ENCODE measurements at places on chromosomes 5 and 9.
A peak's percentile ranks its signal among the peaks of the same experiment; 100 is the strongest.

GRCh38 chr5:126624534-126624933 is 23.8 kb downstream of the PHAX start:
- peak; percentile 85 for DNase-seq

DNA sequence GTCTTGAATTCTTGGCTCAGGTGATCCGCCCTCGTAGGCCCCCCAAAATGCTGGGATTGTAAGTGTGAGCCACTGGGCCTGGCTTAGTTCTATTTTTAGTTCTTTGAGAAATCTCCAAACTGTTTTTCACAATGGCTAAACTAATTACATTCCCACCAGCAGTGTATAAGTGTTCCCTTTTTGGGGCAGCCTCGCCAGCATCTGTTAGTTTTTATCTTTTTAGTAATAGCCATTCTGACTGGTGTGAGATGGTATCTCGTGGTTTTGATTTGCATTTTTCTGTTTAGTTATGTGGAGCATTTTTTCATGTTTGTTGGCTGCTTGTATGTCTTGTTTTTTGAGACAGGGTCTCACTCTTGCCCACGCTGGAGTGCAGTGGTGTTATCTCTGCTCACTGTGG is 28.2 kb downstream of the CNOT6 start:
- peak; percentile 20 for DNase-seq

GRCh38 chr5:107517185-107518033 is 153.3 kb downstream of the EFNA5 start:
- peak; percentile 91 for DNase-seq

DNA sequence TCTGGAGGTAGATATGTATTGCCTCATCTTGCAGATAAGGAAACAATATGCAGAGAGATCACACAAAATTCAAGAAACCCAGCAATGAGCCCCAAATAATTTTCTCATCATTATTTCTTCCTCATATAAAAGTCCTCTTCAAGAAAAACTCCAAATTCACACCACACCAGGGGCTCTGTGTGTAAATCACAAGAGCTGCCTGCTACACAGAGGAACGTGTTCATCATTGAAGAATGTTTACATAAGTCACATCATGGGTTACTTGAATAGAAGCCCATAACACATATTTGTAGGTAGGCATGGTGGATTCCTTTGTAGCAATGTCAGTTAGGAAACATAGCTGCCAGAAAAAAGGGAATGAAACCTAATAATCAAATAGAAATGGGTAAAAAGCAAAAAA is 308.1 kb upstream of the TLE4 start:
- DNase-seq: peak; percentile 6

GRCh38 chr5:44260793-44261192 is 128.4 kb downstream of the FGF10 start:
- DNase-seq: no peak

- no peak for DNase-seq
Observed at GRCh38 chr9:131837836-131838235, 98.0 kb upstream of the RAPGEF1 start.

- DNase-seq: peak; percentile 41
Observed at GRCh38 chr5:73170522-73170921, 2.5 kb upstream of the TMEM174 start.

DNA sequence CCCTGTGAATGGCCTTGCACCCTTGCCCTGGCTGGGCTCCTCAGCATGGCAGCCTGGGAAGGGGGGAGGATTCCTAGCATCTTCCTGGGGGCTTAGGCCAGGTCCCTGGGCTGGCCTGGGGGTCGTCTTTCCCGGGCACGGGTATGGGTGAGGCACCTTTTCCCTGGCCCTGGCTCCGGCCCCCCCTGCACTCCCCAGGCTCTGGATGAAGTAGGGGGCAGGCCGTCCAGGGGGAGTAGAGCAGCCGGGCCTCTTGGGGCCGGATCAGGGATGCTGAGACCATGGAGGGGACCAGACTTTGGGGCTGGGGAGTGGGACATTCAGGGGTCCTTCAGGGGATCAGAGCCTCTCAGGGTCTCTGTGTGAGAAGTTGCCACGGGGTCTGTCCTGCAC is 6.6 kb downstream of the RXRA start:
- DNase-seq: no peak

DNA sequence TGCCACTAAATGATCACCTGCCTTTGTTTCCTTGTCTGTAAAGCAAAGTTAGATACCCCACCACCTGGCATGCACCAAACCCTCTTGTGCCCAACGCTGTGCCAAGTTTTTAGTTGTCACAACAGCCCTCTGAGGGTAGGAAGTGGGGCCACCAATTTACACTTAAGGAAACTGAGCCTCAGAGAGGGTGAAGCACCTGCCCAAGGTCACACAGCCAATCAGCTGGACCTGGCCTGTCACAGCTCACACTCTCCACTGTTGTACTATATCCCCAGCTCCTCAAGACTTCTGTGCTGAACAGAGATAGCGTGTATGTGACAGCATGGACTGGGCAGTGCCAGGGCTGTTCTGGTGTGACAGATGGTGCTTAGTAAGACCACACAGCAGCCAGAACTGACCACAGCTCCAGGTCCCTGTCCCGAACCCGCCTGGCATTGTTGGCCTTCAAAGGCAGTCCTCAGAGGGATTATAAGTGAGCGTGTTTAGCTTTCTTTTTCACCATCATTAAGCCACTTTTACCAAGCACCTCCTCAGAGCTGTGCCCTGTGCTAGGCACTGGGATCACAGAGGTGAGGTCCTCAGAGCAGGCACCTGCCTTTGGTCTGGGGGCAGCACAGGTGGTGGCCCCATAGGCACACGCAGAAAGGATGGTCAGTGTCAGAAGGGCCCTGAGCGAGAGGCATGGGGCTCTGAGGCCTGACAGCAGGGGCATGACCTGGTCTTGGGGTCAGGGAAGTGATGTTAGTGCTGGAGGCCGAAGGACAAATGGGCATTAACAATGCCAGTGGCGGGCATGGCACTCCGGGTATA is 71.1 kb downstream of the COL27A1 start:
- no peak for DNase-seq

GRCh38 chr5:143428155-143428554 is 24.7 kb upstream of the NR3C1 start:
- DNase-seq: no peak

DNA sequence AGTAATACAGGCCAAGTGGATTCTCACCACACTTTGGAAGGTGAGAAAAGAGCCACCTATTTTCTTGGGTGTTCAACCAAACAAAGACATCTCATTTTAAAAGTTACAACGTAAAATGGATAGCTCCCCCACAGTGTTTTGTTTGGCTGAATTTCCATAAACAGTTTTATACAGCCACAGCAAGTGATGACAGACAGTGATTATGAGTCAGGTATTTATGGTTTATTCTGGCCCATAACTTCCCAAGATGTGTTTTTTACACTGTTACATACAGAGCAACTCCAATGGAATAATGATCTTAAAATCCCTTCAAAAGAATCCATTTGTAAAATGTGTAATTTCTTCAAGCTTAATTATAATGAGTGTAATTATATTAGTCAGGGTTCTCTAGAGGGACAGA is 421.3 kb downstream of the TLE1 start:
- peak; percentile 39 for DNase-seq

- no peak for DNase-seq
Observed at GRCh38 chr5:32991421-32991815, 280.3 kb downstream of the NPR3 start.

DNA sequence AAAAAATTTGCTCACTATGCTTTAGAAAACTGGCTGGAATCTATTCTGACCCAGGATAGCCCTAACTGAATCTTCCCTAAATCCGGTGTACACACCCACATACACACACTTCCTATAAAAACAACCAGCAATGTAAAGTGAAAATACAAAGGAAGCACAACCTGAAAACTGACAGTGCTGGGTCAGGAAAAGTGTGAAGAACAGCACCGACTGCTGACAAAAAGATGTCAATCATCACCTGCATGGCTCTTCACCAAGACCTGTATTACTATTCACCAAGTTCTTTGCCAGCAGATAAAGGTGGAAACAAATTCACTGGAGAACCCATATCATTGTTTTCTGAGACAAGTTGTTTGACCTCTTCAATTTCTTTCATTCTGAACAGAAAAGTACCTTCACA is 293.8 kb upstream of the GRAMD2B start:
- DNase-seq: no peak

GRCh38 chr9:104997536-104997935 is 69.6 kb upstream of the ABCA1 start:
- DNase-seq: no peak

DNA sequence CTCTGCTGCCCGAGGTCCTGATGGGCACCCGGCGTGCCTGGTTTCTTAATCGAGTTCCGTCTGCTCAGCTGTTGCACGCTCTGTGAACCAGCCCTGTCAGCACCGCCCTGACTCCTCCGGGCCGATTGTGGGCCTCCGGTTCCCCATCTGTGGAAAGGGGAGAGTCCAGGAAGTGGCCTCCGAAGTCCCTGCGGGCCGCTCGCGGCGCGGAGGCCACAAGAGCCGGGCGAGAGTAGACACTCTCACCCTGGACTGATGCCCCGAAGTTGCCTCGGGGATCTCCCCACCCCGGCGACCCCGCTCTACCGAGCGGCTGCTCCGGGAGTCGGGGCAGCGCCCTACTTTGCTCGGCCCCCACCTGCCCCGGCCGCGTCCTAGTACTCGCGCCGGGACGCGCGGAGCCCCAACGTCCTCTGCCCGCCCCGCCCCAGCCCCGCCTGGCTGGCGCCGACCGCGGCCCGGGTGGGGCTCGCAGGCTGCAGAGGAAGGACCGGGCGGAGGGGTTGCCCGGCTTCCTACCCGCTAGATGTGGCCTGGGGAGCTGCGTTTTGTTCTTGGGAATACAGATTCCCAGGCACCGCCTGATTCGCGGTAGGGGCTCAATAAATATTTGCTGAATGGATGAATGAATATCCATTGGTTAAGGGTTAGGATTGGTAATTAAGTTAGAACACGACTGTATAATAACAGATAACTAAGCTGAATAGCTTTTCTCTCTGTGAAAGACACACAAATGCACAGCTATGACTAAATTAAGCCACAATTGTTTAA is 935 bp upstream of the ZNF367 start:
- peak; percentile 9 for DNase-seq

DNA sequence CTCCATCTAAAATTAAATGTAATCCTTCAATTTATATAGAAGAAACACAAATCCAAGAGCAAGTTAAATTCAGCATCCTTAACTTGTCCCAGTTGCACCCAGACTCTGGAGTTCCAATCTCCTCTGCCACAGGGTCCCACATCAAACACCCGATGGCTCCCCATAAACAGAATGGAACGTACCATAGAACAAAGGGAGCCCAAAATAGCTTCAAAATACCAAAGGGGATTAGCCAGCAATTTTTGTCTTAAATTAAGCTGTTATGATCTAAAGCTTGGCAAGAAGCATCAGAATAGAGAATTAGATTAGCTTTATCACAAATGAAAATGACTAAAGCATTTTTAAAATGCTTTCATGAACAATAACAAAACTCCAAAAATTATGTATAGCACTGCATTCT is 112.8 kb downstream of the FANCC start:
- DNase-seq: no peak

DNA sequence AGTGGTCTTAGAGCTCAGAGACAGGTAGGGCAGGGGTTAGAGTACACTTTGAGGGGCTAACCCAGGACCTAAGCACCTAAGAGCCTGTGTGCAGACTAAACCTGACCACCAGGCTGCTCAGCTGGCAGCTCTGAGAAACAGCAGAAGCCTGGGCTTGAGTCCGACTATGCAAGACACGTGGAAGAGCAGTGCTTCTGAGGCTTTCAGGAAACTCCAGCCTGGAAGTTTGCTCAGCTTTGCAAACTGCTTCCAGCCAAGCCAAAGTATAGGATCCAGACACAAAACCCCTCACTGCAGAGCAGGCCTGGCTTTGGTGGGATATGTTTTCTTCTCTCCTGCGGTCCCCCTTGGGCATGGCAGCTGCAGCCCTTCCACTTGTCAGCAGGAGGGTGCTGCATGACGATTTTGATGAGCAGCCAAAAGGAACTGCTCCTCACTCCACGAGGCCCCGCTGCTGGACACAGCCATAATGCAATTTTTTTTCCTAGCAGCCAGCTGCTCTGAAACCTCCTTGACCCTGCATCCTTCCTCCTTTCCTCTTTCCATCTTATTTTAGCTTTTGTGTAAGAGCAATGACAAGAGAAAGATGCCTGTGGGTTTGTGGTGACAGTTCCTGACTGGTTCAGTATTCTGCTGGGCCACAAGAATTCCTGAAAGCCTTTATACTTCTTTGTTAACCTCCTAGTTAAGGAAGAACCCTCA is 123.1 kb downstream of the LIFR start:
- peak; percentile 86 for DNase-seq

DNA sequence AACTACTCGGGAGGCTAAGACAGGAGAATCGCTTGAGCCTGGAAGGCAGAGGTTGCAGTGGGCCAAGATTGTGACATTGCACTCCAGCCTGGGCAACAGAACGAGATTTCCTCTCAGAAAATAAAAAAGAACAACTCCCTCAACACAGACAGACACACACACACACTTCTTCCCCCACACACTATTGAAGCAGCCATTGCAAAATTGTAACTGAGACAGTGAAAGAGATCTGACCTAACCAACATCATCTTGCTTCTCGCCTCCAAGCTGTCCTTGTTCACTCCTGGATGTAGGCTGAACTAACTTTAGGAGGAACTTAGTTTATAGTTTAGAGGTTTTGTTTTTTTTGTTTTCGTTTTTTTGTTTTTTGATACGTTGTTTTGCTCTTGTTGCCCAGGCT is 13.0 kb upstream of the PLIN2 start:
- no peak for DNase-seq

GRCh38 chr5:107257885-107258520 is 412.7 kb downstream of the EFNA5 start:
- DNase-seq: peak; percentile 35

GRCh38 chr9:132116583-132116982 is 36.9 kb upstream of the MED27 start:
- no peak for DNase-seq

GRCh38 chr9:92547356-92547755 is 11.6 kb upstream of the ECM2 start:
- DNase-seq: peak; percentile 21

- no peak for DNase-seq
Observed at GRCh38 chr9:26221290-26221689, 543.0 kb upstream of the TUSC1 start.

DNA sequence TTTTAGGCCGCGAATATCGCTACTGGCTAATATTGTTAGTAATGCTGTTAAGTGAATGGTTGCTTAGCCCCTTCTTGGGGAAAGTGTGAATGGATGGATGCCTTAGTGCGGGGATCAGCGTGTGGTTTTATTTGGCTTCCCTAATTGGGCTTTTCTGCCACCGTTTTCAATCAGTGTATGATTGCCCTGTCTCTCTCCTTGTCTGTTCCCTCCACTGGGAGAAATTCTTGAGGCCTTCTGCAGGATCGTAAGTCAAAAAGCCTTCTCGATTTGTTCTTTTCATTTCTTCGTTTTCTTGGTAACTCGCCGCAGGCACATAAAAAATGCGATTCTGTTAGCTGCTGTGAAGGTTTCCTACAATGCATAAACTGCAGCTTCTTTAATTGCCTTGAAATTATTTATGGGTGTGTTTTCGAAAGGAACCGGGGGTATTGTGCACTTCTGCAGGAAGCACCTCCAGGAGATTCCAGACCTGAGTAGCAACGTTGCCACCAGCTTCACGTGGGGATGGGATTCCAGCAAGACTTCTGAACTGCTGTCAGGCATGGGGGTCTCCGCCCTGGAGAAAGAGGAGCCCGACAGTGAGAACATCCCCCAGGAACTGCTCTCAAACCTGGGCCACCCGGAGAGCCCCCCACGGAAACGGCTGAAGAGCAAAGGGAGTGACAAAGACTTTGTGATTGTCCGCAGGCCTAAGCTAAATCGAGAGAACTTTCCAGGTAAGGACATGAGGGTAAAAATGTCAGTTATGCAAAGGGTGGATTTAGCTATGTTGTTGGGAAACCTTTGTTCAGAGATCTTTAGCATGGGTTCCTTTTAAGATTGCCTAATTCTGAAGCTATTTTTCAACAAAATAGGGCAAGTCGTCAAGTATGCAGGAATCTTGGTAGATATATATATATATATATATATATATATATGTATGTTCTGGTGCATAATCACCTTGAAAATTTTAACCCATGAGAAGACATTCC is 700 bp downstream of the SKP2 start:
- peak; percentile 38 for DNase-seq

Data from amniotic epithelial cell (primary cell).